ENCODE measurements at places on chromosomes 3 and 15. TPM values are rescaled to one million over a fixed set of nuclear protein-coding genes. Genes with fewer than 3 reads are reported as not detected.

- no peak overlapping the region for H3K4me3 ChIP-seq
- H3K4me1 ChIP-seq = no peaks in the 10 kb centered on the region
- H3K36me3 ChIP-seq = no peaks in the 10 kb centered on the region
- H3K27ac ChIP-seq = no peak overlapping the region
- no peaks in the 10 kb centered on the region for H3K27me3 ChIP-seq
Observed at GRCh38 chr3:85148036-85148435, 189.2 kb downstream of the CADM2 start.

- H3K4me1 ChIP-seq = no peaks in the 10 kb centered on the region
- no peak overlapping the region for H3K4me3 ChIP-seq
- no peaks in the 10 kb centered on the region for H3K27me3 ChIP-seq
- H3K27ac ChIP-seq = no peak overlapping the region
- no peak for DNase-seq
Observed at GRCh38 chr3:89278302-89279025, 171.0 kb downstream of the EPHA3 start.

- H3K4me3 ChIP-seq = no peak overlapping the region
- H3K36me3 ChIP-seq = no peaks in the 10 kb centered on the region
- H3K27me3 ChIP-seq = no peaks in the 10 kb centered on the region
- peak; percentile 28 for DNase-seq
- peaks cover 11% of the 10 kb centered on the region for H3K4me1 ChIP-seq
Observed at GRCh38 chr3:141663993-141664392, 74.1 kb upstream of the RNF7 start.

DNA sequence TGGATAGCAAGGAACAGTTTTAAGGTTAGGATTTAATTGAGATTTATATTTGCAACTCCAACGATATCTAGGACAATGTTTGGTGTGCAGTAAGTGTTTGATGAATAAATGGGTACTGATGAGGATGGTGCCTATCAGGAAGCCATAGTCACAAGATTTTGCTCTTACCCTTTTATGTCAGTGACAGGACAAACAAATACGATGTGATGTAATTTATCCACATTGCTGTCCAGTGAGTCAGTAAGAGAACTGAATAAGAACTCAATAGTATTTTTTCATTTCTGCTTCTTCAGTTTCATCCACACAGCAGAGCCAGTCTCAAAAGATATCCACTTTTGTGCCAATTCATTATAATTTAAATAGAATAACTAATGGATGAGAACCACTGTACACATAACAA is 18.5 kb downstream of the C3orf85 start:
- H3K4me1 ChIP-seq = no peaks in the 10 kb centered on the region
- H3K27ac ChIP-seq = no peak overlapping the region
- no peak overlapping the region for H3K4me3 ChIP-seq

DNA sequence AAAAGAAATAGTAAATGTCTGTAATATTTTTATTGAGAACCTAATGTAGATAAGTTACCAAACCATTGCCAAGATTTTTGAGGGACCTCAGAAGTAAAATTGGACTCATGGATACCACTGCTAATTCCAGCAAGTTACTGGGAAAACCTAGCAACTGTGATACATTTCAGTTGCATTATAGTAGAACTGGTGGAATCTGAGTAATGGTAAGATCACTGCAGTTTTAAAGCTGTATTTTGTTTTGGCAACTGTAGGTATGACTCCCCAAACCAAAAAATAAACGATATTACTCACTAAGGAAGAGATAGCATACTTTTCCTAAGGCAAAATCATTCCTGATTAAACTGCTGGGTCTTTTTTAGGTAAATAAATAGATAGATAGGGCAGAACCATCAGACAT is 54.0 kb downstream of the ARMC8 start:
- H3K4me3 ChIP-seq = no peak overlapping the region
- no peaks in the 10 kb centered on the region for H3K36me3 ChIP-seq
- H3K27me3 ChIP-seq = no peaks in the 10 kb centered on the region
- no peak for DNase-seq
- H3K27ac ChIP-seq = no peak overlapping the region

DNA sequence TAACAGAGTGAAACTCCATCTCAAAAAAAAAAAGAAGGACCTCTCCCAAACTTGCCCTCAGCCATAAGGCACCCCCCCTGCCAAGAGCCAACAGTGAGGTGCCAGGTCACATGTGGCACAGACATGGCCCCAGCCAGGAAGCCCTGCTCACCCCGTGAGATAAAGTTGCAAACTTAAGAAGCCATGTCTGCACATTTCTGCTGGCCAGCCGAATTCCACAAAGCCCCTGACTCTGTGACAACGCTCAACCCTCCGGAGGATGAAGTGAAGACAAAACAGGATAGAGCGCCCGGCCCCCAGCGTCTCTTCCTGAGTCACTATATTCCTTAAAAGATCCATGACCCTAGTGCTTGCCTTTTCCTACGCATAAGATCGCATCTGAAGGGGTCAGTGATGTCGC is 188.1 kb downstream of the XXYLT1 start:
- no peak for DNase-seq
- no peaks in the 10 kb centered on the region for H3K36me3 ChIP-seq
- no peaks in the 10 kb centered on the region for H3K4me1 ChIP-seq
- no peak overlapping the region for H3K27ac ChIP-seq

DNA sequence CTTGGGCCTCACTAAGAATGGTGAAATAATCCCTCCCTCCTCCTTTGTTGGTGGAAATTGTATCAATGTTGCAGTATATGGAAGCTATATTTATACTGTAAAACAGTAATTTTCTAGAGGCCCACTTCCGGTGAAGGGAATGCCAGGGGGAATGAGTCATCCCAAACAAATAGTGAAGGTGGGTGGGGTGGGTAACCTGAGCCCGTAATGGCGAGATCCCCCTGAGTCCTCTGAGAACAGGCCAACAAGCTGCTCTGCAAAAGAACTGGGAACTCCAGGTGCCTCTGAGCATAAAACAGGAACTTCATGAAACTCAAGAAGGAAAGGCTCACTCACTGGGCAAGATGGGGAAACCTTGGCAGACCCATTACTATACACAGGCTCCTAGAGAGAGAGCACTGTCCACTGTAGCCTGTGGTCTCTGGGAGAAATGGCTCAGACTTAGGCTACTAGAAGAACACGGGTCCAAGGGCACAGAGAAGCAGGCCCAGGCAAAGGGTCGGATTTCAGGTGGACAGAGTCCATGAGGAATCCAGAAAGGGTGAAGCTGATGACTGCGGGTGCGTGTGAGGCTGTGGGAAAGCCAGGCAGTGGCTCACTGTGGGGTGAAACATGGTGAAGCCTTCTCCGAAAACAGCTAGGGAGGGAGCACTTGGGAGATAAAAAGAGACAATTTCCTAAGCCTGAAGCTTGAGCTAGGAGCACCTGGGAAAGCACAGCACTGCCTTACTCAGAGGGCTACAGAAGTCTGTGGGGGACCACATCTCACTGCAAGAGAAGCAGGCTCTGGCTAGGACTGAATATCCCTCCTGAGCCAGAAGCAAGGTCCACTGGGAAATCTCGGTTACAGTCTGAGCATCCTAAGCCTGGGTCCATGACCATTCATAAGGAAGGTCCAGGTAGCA is 19.8 kb downstream of the LARP6 start:
- no peak for DNase-seq
- H3K27ac ChIP-seq = peak overlapping the region; percentile 86
- no peak overlapping the region for H3K4me3 ChIP-seq
- no peaks in the 10 kb centered on the region for H3K27me3 ChIP-seq
- H3K36me3 ChIP-seq = no peaks in the 10 kb centered on the region

- no peak overlapping the region for H3K4me3 ChIP-seq
- H3K27ac ChIP-seq = no peak overlapping the region
- no peaks in the 10 kb centered on the region for H3K36me3 ChIP-seq
Observed at GRCh38 chr3:12656193-12656592, 7.7 kb downstream of the RAF1 start.

GRCh38 chr15:64948916-64949315 is 37.2 kb downstream of the ANKDD1A start:
- no peaks in the 10 kb centered on the region for H3K4me1 ChIP-seq
- no peak overlapping the region for H3K4me3 ChIP-seq
- H3K27ac ChIP-seq = no peak overlapping the region
- H3K27me3 ChIP-seq = no peaks in the 10 kb centered on the region
- H3K36me3 ChIP-seq = no peaks in the 10 kb centered on the region

DNA sequence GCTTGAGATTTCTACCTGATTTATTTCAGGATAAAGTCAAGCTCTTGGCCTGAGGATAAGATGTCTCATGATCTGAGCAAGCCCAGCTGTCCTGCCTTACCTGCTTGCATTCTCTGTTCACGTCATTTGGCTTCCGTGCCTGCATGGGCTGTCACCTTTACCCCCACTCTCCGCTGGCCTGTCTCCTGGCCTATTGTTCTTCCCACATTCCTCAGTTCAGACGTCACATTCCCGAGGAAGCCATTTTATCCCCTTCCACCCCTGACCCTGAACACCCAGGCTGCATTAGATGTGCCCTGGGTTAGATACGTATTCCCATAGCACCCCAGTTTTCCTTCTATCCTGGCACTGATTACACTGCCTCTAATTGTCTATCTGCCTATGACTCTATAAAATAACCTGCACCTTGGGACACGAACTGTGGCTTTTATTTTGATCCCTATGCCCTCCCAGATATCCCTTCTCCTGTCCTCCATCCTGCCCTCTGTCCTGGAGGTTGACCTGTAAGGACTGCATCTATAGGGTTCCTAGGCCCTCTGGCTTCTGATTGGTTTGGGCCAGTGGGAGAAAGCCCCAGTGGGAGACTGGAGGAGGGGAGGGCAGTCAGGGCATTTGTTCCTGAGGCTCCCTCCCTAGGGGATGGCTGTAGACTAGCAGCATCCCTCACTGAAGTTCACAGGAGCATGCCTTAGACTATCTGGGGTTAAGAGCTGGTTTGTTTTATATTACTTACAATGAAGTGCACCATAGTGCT is 19.2 kb upstream of the UBE2Q2 start:
- H3K4me3 ChIP-seq = no peak overlapping the region
- H3K36me3 ChIP-seq = no peaks in the 10 kb centered on the region
- H3K27ac ChIP-seq = no peak overlapping the region

GRCh38 chr3:111338059-111338698 is 203.8 kb upstream of the CD96 start:
- peak; percentile 86 for DNase-seq
- H3K27ac ChIP-seq = no peak overlapping the region
- no peak overlapping the region for H3K4me3 ChIP-seq
- no peaks in the 10 kb centered on the region for H3K27me3 ChIP-seq
- no peaks in the 10 kb centered on the region for H3K36me3 ChIP-seq

DNA sequence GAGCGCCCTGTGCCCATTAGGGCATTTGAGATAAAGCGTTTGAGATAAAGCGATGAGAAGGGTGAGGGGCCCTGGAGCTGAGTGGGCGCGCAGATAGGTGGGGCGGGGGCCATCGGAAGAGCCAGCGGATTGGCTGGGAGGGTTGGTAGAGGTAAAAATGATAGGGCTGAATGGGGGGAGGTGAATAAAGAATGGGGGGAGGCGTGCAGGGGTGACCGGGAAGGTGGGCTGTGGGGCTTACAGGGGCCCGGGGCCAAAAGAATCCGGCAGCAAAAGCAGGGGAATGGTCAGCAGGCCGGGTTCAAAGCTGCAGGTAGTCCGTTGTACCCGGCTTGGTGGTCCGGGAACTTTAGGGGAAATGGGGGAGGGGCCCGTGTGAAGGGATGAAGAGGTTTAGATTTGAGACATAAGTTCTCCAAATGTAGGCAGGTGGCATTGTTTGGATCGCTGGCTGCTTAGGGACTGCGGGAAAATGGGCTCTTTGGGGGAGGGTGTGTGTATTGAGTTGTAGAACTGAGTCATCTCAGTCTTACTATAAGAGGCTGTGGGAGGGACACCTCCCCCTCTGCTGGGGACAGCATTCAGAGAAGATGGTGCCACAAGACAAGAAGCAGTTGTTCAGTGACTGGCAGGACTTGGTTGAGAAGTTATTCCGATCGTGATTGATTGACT is 610 bp downstream of the ARID3B start:
- peak overlapping the region; percentile 26 for H3K27ac ChIP-seq
- peak; percentile 32 for DNase-seq
- peak overlapping the region; percentile 93 for H3K4me3 ChIP-seq
- peaks cover 29% of the 10 kb centered on the region for H3K4me1 ChIP-seq
- H3K36me3 ChIP-seq = no peaks in the 10 kb centered on the region

GRCh38 chr15:76235186-76235826 is 76.0 kb downstream of the ETFA start:
- no peak for DNase-seq
- H3K36me3 ChIP-seq = no peaks in the 10 kb centered on the region
- no peak overlapping the region for H3K27ac ChIP-seq
- no peaks in the 10 kb centered on the region for H3K4me1 ChIP-seq
- no peak overlapping the region for H3K4me3 ChIP-seq

DNA sequence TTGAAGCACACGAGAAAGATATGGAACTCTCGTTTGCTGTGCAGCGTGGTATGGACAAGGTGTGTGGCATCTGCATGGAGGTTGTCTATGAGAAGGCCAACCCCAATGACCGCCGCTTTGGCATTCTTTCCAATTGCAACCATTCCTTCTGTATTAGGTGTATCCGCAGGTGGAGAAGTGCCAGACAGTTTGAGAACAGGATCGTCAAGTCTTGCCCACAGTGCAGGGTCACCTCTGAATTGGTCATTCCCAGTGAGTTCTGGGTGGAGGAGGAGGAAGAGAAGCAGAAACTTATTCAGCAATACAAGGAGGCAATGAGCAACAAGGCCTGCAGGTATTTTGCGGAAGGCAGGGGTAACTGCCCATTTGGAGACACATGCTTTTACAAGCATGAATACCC is 1.2 kb downstream of the MKRN3 start:
- DNase-seq = no peak
- no peak overlapping the region for H3K27ac ChIP-seq
- no peaks in the 10 kb centered on the region for H3K4me1 ChIP-seq
- H3K36me3 ChIP-seq = no peaks in the 10 kb centered on the region
- H3K4me3 ChIP-seq = no peak overlapping the region
- H3K27me3 ChIP-seq = no peaks in the 10 kb centered on the region

- DNase-seq = no peak
- peak overlapping the region; percentile 47 for H3K27ac ChIP-seq
- no peaks in the 10 kb centered on the region for H3K36me3 ChIP-seq
- H3K27me3 ChIP-seq = no peaks in the 10 kb centered on the region
Observed at GRCh38 chr3:8560366-8561007, 58.9 kb downstream of the LMCD1 start.

DNA sequence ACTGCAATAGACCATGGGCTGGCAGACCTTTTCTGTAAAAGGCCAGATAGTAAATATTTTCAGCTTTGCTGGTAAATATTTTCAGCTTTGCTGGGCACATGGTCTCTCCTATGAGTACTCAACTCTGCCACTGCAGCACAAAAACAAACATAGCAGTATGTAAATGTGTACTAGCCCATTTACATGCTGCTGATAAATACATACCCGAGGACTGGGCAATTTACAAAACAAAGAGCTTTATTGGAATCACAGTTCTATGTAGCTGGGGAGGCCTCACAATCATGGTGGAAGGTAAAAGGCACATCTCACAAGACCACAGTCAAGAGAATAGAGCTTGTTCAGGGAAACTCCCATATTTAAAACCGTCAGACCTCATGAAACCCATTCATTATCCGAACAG is 793.0 kb downstream of the EDEM1 start:
- no peaks in the 10 kb centered on the region for H3K27me3 ChIP-seq
- H3K4me1 ChIP-seq = no peaks in the 10 kb centered on the region
- no peak overlapping the region for H3K4me3 ChIP-seq
- H3K36me3 ChIP-seq = no peaks in the 10 kb centered on the region

PDZRN3 gene
- total RNA-seq = 23.1 TPM

KBTBD13 gene
- total RNA-seq = 3.4 TPM

OR5K2 gene
- total RNA-seq = not detected

BUB1B gene
- total RNA-seq = 38.6 TPM

CYP11A1 gene
- total RNA-seq = 74.3 TPM

RASGRF1 gene
- total RNA-seq = 3.1 TPM

PRSS50 gene
- total RNA-seq = 3.8 TPM

CNTN3 gene
- 3.7 TPM for total RNA-seq

Measured in testis (tissue), 5 donors.